ENCODE measurements at places on chromosomes 5 and 9.

DNA sequence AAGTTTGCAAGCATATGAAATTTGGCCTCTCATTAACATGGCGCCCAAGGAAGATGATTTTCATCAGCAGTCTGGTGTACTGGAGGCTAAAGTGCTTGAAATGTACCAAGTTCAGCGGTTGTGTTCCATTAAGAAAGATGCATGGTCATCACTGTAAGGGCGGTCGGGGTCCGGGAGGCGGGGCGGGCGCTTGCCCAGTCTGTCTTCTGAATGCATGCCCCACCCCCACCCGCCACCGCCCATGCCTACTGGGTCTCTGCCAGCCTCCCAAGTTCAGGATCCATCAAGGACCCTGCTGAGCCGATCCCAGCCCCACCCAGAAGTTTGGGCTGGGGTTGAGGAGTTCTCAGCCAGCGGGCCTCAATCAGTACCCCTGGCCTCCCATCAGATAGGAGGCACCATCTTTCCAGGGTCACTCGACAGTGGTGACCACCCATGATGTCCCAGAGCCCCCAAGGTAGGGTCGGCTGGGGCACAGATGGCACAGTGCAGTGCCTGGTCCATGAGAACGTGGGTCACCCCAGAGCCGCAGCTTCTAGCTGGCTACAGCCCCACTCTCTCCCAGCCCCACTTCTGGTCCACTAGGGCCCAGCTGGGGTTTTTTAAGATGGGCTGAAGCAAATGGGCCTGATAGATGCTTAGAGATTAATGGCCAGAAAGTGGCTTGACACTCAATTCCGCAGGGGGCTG lies 24.4 kb upstream of the PRDM12 start:
- DNase-seq, result no peak

DNA sequence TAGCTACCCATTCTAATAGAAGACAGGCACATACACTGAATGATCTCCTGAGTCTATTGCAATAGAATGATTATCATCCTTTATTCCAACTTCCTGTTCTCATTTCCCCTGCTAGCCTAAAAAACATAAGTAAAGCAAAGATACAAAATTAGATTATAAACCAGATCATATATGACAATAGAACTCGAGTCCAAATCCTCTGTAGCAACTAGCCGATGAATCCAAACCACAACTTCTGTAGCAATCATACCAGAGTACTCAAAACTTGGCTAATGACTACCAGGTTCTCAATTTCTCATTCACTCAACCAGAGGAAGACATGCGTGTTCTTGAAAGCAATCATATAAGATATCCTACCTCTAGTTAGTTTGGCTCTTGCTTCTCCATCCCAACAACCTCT lies 622.1 kb downstream of the PSAT1 start:
- DNase-seq, result no peak

- no peak for DNase-seq
These were observed 49.7 kb downstream of the PTBP3 start for GRCh38 chr9:112283582-112284253.

DNA sequence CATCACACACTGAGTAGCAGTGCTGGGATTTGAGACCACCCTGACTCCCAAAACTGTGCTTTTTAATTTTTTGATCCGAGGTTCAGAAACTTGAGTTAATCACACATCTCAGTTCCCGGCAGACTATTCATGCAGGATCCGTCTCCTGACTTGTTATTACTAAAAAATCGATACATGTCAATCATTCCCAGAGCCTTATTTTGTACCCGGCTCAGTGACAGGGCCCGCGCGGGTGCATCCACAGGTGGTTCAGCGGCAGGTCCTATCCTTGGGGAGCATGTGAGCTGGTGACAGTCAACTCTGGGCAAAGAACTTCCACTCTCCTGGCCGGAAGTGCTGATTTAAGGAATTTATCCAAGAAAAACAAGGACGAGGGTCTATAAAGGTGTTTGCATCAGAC lies 95.9 kb upstream of the MVB12B start:
- no peak for DNase-seq

DNA sequence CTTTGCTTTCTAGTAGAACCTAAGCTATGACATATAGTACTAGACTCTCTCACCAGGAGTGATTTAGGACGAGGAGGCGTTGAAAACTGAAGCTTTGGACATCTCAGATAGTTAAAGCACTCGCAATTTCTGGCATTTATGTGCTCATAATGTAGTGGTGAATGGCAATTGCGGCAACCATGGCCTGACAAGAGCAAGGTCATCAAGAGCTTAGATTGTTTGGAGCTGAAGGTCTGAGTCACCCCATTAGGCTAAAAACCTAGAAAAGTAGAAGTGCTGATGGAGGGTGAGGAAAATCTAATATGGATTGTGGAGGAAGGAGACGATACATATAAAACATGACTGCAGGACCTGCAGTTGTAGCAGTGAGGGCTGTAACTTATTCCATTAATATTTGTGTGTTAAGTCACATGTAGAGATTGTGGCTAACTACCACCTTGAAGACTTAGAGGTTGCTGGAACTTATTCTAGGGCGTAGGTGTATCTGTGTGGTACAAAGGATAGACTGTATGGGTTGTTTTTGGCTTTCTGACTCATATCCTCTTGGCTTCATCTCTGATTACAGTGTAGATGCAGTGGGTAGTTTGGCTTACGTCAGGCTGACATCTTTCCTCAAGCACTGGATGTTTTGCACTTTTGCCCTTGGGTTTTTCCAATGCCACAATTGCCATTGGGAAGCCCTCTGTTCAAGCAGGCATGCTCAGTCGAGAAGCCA lies 138.9 kb upstream of the CDKN2B start:
- no peak for DNase-seq

GRCh38 chr9:91141407-91141965 lies 220.2 kb downstream of the AUH start:
- DNase-seq, result no peak

DNA sequence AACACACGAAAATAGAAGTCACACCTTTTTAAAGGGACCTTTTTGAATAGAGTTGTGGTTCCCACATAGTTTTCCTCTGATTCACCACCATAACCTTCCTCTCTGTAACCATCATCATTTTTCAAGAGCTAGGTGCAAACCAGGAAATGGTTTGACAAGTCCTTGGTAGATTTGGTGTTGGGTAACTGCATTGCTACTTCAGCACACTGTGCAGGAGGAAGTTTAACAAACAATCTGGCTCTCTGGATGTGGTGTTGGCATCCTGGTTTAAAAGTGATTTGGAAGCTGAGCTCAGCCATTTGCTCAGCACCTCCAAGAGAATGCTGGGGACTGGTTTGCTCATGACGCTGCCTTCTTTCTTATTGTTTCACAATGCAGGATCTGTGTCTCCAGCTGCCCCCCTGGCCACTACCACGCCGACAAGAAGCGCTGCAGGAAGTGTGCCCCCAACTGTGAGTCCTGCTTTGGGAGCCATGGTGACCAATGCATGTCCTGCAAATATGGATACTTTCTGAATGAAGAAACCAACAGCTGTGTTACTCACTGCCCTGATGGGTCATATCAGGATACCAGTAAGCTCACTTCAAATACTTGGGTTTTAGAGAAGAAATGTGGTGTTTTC lies 213.1 kb downstream of the RFK start:
- DNase-seq, result no peak

DNA sequence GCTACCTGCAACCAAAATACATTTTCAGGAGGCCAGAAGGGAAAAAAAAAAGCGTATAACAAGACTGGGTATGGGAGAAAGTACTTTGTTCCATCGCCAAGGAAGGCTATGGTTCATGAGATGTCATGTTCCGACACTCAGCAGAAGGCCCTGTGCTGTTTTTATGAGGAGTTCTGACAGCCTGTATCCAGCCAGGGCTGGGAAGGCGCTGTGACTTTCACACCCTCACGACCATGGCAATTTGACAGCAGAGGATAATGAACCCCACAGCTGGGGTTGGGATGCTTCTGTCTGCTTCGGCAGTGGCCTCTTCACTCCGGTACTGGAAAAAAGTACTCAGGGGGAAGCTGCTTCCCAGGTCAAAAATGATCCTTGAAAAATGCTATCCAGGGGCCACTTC lies 154.4 kb downstream of the PRELID2 start:
- DNase-seq, result no peak

GRCh38 chr5:179167871-179168451 lies 107.8 kb downstream of the ZNF354C start:
- DNase-seq, result no peak

DNA sequence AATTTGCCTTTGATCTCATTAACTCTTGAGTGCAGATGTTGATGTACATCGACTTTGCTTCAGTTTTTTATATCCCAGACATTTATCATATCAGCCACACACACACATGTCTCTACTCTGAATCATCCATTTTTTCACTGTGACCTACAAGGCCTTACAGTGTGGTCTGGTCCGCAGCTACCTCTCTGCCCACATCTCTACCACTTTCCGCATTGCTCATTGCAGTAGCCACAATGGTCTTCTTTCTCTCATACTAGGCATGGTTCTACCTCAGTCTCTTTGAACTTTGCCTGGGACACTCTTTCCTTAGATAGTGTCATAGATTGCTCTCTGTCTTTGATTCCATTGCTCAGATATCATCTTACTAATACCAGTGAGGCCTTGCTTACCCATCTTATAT lies 87.9 kb upstream of the FSD1L start:
- no peak for DNase-seq

DNA sequence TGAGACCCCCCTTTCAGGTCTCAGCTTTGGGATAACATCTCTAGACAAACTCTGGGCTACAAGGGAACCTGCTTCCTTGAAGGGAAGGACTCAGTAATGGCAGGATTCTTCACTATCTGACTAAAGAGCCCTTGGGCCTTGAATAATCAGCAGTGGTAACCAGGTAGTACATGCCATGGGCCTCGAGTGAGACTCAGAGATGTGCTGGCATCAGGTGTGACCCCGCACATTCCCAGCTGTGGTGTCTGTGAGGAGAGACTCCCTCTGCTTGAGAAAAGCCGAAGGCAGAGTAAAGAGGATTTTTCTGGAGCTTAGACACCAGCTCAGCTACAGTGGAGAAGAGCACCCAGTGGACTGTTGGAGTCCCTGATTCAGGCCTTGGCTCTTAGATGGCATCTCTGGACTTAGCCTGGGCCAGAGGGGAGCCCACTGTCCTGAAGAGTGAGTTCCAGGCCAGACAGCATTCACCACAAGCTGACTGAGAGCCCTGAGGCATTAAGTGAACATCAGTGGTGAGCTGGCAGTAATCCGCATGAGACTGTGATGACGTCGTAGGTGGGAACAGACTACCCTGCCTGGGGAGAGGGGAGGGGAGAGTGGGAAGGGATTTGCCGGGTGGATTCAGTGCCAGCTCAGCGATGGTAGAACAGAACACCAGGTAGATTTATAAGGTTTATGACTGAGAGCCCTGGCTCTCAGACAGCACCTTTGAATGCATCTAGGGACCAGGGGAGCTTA lies 5.3 kb upstream of the ZNF782 start:
- DNase-seq, result no peak

DNA sequence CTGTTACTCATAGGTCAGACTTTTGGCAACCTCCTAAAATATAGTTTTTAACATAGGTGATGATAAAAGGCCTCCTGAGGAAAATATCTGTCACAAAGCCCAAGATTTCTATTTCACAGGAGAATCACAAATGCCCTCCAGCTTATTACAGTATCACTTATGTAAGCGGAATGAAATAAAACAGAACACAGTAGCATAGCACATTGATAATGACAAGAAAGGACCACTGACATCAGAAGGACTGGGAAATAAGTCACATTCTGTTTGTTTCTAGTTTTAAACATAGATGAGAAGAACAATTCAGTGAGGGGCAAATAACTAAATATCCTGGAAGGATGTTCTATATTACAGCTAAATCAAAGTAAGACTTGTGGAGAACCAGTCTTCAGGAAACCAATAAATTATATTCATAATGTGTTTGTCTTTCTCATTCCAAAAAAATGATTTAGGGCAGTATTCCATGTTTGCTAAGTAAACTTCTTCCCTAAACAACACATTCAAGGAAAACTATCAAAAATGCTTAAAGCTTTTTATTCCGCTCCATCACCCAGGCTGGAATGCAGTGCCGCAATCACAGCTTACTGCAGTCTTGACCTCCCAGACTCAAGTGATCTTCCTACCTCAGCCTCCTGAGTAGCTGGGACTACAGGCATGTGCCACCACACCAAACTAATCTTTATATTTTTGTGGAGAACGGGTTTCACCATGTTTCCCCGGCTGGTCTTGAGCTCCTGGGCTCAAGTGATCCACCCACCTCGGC lies 20.8 kb upstream of the CTNNAL1 start:
- DNase-seq, result no peak

DNA sequence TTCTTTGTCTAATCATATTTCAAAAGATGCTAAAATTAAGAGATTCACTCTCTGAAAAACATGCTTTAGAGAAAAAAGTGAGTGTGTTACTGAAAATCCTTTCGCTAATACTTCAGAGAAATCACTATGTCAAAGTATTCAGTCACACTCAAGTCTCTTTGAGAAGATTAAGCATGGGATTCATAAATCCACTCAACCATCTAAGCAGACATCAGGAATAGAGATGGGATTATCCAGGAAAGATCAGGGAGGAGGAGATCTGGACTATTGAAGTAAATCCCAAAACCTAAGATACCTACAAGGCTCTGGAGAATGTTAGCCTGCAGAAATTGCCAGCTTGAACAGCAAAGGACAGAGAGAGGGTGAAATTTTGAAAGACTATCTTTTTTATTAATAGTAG lies 317.2 kb upstream of the ACO1 start:
- DNase-seq, result no peak

GRCh38 chr9:127360829-127361228 lies 36.1 kb upstream of the SLC2A8 start:
- peak; percentile 37 for DNase-seq

DNA sequence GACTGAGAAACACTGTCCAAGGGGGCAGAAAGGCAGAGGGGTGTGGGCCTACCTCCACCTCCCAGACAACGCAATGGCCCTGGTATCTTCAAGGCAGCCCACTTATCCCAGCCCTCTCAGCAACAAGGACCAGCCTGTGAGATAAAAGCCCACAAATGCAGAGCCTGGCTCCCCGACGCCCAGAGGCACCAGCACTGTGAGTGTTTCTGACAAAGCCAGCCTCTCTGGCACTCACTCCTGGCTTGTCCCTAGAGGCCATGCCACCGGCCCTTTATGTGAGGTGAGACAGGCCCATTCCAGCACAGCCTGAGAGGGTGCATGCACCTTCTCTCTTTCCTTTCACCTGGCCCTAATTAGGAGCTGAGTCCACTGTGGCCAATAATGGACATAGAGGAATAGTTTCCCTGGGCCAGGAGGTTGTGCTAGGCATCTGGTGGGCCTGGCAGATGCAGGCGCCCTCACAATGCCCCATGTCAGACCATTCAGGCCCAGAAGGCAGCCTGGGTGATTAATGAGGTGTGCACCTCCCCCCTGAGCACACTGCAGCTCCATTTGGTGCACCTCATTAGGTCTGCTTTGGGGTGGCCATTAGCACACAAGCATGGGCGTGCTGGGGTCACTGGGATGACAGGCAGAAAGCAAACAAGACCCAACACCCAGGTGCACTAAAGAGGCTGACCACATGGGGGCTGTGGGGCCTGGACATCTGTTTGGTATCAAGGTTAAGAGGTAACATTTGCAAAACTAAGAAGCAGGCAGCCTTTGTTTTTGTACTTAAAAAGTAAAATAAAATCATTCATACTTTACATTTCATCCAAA lies 176.0 kb downstream of the MED10 start:
- DNase-seq, result peak; percentile 30

DNA sequence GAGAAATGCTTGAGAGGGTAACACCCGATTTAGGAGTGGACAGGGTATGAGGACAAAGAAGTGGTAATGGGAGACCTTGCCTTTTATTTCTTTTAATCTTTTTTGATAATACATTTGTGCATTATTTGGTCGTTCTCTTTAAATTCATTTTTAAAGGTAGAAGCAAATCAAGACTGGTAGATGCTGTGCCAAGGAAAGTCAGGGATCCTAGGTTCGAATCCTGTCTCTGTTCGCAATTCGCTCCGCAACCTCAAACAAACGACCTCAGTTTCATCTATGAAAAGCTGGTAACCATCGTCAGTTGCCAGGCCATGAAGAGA lies 353 bp upstream of the TMED9 start:
- no peak for DNase-seq

- DNase-seq, result no peak
These were observed 175.2 kb downstream of the GAPVD1 start for GRCh38 chr9:125436613-125437443.

Data from kidney (tissue), 22 donors.